Ureter (tissue), 1 donor: ENCODE measurements at places on chromosomes 3 and 15.

- DNase-seq, result no peak
Observed at GRCh38 chr3:134640872-134641470, 9.9 kb downstream of the KY start.

DNA sequence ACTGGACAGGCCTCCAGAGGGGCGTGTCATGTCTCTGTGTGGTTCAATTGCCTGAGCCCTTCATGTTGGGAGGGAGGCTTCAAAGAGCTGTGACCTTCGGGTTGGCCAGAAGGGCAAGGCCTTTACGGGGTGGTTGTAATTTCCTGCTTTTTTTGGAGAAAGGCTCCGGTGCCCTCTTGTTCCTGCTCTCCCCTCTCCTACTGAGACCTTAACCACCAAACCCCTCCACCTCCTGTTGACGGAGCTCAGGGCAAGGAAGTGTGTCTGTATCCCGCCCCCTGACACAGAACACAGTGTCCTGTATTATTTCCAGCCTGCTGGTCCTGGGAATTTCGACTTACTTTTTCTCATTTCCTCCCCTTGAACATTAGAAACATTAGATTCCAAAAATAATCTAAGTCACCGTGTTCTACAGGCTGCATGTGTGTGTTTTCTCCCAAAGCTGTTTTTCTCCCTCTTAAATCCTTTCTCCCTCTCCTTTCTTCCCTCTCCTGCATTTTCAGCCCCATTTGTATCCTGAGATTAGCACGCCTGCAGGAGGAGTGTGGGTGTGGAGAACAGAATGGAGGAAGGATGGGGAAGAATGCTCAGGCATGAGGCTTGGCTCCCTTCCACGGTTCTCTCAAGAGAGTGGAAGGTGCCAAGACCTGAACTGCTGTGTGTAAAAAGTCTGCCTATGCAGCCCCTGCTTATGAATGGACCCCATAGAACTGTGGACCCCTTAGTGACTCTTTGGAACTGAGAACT, 285.4 kb upstream of the ROPN1 start:
- no peak for DNase-seq

- no peak for DNase-seq
Observed at GRCh38 chr3:58955308-58955707, 94.5 kb downstream of the CFAP20DC start.

GRCh38 chr3:171420667-171421066, 39.5 kb downstream of the TNIK start:
- no peak for DNase-seq

- peak; percentile 94 for DNase-seq
Observed at GRCh38 chr3:32421991-32422859, 30.6 kb downstream of the CMTM7 start.

GRCh38 chr3:58116985-58117384, 93.8 kb downstream of the DNASE1L3 start:
- DNase-seq, result no peak

GRCh38 chr3:64894006-64894405, 206.2 kb upstream of the ADAMTS9 start:
- no peak for DNase-seq

GRCh38 chr3:115968871-115969270, 345.6 kb downstream of the GAP43 start:
- DNase-seq, result no peak

DNA sequence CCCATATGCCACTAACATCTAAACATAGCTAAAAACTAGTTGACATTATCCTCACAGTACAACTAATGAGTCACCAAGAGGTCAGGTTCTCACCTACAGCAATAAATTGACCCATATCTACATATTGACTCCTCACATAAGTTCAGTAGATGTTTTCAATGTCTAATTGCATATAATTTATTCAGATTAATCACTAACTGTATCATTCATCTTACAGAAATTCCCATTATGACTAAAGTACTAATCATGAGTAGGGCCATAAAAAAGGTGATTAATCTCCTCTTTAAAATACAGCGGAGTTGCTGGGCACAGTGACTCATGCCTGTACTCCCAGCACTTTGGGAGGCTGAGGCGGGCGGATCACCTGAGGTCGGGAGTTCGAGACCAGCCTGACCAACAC, 82.4 kb upstream of the ST3GAL6 start:
- no peak for DNase-seq

GRCh38 chr3:36729204-36730056, 34.9 kb downstream of the DCLK3 start:
- no peak for DNase-seq

- no peak for DNase-seq
Observed at GRCh38 chr15:68561901-68562300, 16.9 kb upstream of the CORO2B start.

GRCh38 chr3:44114142-44114541, 127.5 kb upstream of the TOPAZ1 start:
- DNase-seq, result no peak

GRCh38 chr3:134362670-134363380, 11.4 kb downstream of the AMOTL2 start:
- DNase-seq, result no peak

DNA sequence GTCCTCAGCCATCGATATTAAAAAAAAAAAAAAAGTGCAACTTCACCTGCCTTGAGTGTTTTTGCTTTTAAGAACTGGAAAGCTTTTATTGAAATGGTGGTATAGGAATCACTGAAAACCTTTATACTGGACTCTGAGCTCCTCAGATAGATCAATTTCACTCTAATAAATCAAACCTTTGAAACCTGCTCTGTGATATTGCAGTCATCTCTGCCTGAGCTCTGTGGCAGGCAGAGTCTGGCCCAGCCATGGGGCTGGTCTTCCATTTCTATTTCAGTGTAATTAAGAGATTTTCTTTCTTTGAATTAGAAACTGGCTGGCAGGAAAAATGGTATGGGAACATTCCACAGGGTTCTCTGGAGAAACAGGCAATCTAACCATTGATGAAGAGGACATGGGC, 762.5 kb downstream of the AGBL1 start:
- DNase-seq, result no peak

DNA sequence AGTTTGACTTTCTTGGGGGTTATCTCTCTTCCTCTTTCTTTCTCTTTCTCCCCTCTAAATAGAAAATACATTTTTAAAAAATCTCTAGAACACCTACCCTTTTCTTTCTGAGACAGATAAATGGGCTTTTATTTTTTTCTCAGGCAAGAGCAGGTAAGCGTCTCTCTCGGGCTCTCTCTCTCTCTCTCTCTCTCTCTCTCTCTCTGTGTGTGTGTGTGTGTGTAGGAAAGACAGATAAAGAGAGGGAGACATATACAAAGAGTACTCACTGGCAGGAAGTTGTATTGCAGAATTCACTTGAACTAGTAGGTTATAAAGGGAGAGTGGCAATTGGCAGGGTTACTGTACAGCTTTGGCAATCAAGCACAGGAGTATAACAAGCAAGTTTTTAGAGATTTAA, 118.1 kb upstream of the LSAMP start:
- DNase-seq, result no peak

DNA sequence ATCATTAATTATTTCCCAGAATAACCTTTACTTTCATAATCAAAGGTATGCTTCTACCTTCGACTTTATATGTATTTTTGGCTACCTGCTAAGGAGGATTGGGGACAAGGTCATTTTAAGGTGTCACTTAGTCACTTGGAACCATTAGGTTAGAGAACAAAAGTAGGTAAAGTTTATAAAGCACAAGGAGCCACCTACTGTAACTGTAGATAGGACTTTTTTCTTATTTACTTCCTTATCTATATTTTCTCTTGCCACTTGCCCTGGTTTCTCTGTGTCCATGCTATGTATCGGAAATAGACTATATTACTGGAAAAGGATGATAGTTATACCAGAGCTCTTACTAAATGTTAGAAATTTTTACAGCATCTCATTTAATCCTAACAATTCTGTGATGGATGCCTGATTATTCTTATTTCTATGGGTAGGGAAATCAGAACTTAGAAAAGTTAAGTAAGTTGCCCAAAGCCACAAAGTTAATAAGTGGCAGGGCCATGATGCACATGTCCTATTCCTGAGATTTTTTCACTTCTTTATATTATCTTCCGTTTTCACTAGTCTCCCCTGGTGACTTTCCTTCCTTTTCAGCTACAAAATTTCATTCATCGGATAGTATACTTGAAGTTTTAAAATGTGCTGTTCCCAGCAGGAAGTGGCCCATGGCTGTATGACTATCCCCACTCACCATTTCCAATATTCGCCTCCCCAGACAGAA, 132.5 kb downstream of the CMSS1 start:
- DNase-seq, result no peak

GRCh38 chr15:91887921-91888373, 34.4 kb downstream of the SLCO3A1 start:
- DNase-seq, result no peak

DNA sequence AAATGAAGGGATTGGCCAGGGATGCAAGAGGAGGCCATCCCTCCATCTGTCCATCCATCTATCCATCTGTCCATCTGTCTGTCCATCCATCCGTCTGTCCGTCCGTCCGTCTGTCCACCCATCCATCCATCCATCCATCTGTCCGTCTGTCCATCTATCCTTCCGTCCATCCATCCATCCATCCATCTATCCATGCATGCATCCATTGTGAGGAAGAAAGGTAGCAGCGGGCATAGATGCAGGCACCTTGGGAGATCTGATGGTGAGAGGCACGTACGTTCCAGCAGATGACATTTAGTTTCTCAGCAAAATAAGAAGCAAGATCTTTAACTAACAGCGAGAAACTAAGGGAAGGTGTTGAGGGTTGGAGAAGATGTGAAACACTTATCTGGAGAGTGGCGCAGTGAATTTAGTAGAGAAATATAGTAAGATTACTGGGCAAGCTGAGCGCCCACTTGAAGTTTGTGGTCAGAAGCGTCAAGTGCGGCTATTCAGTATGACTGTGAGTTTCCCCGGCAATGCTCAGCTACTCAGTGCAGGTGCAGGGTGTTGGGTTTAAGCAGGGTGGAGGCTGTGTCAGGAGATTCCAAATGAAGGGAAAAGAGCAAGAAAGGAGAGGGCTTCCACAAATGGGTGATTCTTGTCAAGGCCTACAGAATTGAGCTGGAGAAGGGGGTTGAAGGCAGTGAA, 22.4 kb upstream of the SRP14 start:
- DNase-seq, result no peak

GRCh38 chr15:48096355-48096786, 24.4 kb upstream of the SLC24A5 start:
- no peak for DNase-seq

GRCh38 chr3:128094295-128095151, 29.1 kb downstream of the RUVBL1 start:
- DNase-seq, result no peak

DNA sequence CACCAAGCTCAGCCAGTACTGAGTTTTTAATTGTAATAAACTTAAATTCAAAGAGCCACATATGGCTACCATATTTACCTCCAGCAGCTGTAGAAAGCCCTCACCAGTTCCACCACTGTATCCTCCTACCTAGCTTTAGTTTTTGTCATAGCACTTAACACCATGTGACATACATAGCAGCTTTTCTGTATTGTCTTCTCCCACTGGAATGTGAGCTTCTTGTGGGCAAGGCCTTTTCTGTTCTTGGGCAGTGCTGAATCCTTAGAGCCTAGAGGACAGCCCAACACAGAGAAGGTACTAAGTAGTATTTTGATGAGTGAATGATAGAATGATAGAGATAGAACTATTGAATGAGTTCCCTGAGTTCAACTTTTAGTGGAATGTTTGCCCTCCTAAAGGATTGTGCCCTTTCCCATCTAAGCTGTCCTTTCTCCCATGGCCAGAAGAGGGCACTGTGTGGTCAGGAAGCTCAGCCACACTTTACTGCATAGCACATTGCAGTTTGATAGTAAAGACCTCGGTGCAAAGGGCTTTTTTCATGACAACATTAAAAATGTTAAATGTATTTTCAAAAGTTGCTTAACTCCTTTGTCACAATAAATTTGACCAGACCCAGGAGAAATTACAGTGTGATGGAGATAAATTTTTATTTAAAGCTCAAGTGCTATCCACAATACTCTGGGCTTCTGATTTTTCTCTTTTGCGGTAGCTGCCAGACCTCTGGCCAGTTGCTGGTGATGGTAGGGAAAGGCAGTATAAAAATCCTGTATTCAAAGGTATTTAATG, 115.8 kb downstream of the GHSR start:
- DNase-seq, result peak; percentile 61

GRCh38 chr3:35664460-35664919, 25.2 kb downstream of the ARPP21 start:
- DNase-seq, result peak; percentile 58

DNA sequence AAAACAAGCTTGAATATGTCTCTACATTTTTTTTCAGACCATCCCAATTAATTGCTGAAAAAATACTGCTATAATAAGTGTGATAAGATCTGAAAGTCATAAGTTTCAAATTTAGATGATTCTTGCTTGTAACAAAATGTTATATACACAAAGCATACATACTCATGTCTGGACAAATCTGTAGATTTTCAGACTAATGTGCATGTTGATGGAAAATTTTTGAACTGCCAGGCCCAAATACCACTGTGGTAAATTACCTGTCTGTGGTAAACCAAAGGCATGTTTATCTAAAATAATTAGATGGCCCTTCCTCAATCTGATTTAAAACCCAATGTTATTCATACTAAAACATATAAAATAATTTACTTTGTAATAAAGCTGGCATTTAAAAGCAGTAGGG, 31.7 kb upstream of the CLDN16 start:
- DNase-seq, result no peak

DNA sequence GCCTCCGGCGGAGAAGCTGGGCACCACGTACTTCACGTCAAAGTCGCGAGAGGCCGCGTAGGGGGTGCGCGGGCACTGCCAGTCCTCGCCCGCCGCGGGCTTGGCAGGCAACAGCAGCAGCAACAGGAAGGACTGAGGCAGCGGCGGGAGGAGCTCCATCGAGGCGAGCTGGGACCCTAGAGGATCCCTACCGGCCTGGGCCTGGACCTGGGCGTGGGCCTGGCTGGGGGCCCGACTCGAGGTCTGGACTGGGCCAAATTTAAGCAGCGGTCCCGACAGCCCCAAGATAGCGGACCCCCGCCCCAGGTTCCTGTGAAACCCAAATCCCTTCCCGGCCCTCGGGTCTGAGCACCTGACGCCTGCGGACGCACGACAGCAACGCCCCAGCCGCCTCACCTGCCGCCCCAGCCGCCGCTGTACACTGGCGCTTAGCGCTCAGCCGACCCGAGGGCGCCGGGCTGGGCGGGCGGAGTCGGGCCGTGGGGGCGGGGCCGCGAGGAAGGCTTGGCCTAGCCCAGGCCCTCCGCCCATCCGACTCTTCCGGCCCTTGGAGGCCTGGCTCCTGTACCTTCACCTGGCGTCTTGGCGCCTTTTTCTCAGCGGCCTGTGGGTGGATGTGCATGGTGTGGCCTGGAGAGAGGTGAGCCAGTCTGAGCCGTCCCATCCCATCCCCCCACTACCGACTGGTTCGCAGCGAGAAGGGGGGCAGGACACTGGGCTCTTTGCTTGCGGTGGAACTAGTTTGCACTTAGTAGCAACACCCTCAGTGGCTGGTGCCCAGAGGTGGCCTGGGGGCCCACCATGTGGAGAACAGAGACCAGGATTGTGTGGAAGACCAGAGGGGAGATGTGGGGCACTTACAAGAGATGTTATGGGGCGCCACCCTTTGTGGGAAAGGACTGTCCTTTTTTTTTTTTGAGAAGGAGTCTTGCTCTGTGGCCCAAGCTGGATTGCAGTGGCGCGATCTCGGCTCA, at the start of gene MST1R:
MST1R (minus strand) TSS at position 423 of the 974 bp plus-strand sequence; CDS start at position 159, 264 bp downstream.
- peak; percentile 80 for DNase-seq

GRCh38 chr3:125003859-125004595, 51.8 kb downstream of the HEG1 start:
- DNase-seq, result no peak
